ENCODE measurements at places on chromosomes 6 and 20.

- no peak for DNase-seq
Measured at GRCh38 chr20:14488756-14489479, 151.5 kb upstream of the FLRT3 start.

DNA sequence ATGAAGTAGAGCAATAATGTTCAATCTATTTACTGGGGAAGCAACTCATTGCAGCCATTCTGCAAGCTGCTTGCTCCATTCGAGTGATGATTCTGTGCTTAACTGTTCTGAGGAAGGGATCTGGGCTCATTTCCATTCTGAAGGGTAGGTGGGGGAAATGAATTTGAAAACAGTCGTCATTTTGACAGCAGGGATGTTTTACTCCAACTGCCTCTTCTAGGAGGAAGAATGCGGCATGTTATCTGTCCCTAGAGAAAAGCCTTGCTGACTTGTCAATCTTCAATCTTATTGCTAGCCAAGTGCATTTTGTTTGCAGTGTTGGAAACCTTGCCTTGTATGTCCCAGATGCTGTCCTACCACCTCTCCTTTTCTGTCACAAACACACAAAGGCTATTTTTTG lies 105.9 kb downstream of the PRDM13 start:
- DNase-seq: no peak

DNA sequence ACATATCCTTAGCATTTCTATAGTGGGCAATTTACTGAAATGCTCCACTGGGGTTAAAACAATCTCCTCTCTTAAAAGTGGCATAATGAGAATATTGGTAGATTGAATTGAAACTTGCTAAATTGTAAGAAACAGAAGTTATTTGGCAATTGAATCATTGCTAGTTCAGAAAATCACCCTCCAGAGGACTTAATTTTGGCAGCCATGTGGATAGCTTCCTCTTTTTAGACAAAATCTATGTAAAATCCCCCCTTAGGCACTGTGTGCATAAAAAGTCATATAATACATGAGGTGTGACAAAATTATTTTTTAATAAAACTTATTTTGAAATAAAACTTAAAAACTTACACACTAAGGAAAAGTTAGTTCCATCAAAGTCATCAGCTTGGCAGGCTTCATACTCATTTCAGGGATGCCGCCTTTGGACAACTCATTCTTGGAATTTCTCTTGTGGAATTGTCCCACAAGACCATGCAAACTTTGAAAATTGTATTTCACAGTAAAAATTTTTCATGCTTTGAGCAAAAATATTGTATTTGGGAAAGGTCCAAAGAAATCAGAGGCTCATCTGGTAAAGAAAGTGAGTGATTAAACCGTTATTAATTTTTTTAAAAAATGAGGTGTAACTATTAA lies 473.0 kb downstream of the BCKDHB start:
- DNase-seq: no peak

- no peak for DNase-seq
Measured at GRCh38 chr6:149898966-149899365, 1.1 kb upstream of the RAET1E start.

DNA sequence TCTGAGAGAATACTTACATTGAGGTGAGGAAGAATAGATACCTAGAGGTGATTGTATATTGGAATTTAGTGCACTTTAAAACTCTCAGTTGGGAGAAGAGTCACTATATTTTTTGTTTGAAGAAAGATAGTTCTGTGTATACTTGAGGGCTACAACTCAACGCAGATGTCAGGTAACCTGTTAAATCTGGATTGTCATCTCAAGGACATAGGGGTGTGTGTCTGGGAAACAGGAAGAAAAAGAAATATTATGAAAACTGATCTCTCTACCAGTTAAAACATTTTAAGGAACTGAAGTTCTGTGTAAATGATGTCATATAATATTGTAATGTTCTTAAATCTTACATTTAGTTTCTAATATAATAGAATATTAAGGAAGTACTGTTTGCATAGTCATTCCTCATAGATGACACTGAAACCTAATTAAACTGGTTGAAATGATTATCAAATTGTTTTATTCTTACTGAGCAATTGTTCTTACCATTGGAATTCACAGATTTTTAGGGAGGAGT lies 86.2 kb downstream of the SMAP1 start:
- DNase-seq: no peak

DNA sequence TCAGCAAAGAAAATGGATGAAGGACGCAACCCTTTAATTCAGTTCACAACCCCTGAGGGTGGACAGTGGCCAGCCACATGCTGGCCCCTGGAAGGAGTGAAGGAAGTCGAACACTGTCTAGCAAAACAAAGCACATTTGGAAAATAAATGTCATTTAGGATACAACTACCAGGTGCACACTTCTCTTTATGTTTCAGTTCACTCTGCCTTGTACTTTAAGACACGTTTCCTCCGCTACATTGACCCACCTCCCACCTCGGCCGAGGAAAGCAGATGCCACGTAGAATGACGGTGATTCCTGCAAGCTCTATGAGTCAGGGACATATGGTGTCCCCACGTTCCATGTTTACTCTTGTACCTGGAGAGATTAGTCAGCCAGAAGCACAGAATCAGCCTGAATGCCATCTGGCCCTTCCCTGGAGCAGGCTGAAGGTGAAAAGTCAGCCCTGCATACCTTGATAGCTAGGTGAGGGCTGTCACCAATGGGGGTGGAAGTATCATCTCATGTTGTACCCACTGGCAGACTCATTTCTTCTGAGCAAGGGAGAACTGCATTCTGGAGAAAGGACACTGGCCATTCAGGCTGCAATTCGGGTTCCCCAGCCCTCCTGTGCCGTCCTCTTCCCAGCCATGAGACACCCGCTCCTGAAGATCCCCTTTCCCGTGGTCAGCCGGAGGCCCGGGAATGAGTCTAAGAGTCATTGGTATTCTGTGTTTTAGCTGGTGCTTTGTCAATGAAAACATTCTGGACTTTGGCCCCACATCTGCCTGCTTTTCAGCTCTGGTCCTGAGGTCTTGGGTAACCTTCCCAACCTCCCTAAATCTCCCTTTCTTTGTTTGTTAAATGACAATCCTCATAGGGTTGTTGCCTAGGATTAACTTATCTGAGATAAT lies 60.6 kb downstream of the FOXA2 start:
- DNase-seq: no peak

DNA sequence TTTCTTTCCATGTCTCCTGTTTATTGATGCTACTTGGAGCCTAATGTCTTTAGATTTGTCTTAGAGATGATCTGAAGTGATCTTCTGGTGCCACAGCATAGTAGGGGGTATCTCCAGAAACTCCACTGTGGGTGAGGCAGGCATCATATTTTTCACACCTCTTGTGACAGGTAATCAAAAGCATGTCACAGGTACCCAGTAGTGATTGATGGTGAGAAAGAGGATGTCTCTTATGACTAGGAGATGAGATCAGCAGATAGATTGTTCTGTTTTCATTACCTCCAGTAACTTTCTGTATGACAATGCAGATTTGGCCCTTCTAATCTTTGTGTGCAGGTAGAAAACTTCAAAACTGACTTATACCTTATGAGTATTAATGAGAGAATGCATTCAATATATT lies 13.5 kb downstream of the NCOA7 start:
- no peak for DNase-seq

- no peak for DNase-seq
Measured at GRCh38 chr6:118186672-118187567, 279.9 kb downstream of the SLC35F1 start.

DNA sequence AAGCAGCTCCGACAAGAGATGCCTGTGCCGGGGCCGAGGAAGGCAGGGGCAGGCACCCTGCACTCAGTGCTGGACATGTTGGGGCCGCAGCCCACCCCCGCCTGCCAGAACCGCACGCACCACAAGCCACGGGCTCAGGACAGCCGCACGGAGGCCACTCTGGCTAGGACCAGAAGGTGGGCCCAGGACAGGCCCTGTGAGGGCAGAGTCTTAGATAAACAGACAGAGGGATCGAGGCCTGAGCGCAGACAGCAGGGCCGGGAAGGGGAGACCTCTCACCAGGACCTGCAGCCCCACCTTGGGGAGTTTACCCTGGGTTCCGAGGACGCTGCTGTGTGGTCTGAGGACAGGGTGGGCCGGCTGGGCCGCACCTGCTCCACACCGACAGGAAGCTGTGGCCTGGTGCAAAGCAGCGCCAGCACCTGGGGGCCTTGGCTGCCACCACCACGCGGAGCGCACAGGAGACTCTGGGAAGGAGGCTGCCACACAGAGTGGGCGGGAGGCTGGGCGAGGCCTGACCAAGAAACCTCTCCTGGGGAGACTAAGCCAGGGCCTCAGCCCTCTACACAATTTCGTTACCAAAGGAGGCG lies 32.0 kb downstream of the KCNQ2 start:
- DNase-seq: no peak

DNA sequence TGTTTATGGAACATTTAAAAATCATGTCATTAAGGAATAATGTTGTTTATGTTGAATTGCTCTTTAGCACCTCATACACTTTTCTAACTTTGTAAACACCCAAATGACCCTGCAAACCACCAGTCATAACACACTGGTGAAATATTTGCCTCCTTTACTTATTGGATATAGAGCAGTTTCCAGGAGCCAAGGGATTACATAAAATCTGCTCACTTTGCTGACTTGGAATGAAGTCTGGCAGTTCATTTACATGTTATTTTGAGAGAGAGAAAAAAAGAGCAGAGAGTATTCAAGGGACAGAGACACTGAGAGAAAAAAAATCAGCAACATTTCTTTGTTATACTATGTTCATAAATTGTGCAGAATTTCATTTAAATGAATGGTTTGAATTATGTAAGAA lies 46.6 kb upstream of the DEFB112 start:
- no peak for DNase-seq

GRCh38 chr6:10800810-10801209 lies 37.5 kb downstream of the MAK start:
- DNase-seq: no peak

GRCh38 chr6:117404548-117404947 lies 21.2 kb downstream of the ROS1 start:
- DNase-seq: no peak

DNA sequence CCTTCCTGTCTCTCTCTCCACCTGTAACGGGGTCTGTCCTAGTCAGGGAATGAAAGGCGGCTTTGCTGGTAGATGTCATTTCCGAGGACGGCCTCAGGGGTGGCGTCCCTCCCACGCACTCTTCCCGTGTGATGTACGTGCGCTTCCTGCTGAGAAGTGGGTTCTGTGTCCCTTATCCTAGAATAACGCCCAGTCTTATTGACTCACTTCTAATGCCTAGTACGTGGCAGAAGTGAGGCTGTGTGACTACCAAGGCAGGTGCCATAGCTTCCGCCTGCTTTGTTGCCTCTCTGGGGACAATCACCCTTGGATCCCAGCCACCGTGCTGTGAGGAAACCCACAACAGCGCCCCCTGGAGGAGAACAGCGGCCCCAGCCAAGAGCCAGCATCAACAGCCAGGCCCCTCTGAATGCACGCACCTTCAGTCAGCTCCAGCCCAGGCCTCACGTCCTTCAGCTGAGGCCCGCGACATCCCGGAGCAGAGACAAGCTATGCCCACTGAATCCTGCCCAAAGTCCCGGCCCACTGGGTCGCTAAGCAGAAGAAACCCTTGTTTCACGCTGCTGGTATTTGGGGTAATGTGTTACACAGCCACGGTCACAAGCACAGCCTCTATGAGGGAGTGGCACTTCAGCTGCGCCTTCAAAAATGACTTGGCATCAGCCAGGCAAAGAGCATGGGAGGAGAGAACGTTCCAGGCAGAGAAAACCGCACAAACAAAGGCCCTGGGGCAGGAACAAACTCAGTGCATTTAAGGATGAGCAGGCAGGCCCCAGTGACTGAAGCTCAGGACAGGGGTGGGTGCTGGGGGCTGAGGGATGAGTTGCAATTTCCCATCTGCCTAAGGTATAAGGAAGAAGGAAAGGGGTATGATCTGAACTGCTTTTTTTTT lies 224.2 kb downstream of the NFATC2 start:
- no peak for DNase-seq

DNA sequence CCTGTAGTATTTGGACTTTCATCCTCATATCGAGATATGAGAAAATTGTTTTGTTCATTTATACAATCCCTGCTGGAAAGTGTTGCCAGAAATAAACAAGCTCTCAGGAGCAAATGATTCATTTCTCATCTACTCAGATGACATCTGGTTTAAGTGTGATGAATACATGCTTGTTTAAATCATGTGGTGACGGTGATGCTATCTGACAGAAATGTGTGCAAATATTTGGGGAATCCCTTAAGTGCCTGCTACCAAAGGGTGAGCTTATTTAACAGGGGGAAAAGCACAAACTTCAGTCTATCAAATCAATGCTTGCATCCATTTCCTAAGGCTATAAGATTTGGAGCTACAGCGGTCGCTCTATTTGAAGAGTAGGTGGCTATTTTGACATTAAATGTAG lies 368.3 kb upstream of the SASH1 start:
- DNase-seq: no peak

DNA sequence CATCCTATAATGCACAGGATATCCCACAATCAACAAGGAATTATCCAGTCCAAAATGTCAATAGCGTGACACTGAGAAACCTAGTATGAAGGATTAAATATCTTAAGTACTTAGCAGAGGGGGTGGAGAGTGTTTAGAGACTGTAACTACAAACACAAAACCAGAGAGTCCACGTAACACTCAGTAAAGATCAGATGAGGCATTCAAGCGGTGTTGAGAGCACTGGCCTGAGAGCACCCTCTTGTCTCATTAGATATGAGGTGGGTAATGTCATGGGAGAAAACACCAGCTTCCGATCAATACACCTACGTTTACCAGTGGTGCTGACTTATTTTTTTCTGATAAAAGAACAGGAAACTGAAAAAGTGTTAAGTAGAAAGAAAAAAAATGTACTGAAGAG lies 2.3 kb downstream of the FAM184A start:
- DNase-seq: no peak

- DNase-seq: no peak
Measured at GRCh38 chr6:11730641-11731040, 48.0 kb downstream of the ADTRP start.

GRCh38 chr6:41917528-41917927 lies 3.4 kb downstream of the MED20 start:
- DNase-seq: no peak

GRCh38 chr20:51810155-51811041 lies 8.1 kb upstream of the SALL4 start:
- DNase-seq: no peak

GRCh38 chr20:50561379-50562078 lies 51.3 kb downstream of the PTPN1 start:
- DNase-seq: peak; percentile 53

DNA sequence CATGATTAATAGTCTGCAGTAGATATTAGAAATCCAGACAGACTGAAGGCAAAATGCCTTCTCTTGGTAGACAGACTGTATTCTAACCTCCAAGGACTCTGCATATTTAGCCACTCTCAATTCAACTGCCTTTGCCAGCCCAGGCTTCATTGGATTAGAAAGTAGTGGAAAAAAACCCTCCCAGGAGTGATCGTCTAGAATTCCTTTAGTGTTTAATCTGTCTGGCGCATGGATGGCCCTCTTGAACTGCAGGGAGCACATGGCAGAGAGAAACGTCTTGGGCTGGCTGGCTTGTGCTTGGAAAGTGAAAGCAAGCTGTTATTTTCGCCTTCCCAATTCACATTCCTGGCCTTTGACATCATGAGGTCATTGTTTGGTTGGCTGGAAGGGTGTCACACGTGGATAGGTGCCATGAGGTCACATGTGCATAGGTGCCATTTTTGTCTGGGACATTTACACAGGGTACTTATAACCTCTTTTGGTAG lies 30.9 kb upstream of the NEDD9 start:
- DNase-seq: no peak

All from activated CD8-positive, alpha-beta memory T cell treated with anti-CD3 and anti-CD28 coated beads for 4 hours (primary cell).